GM13976 (cell line): ENCODE measurements at places on chromosomes 5 and 9.

DNA sequence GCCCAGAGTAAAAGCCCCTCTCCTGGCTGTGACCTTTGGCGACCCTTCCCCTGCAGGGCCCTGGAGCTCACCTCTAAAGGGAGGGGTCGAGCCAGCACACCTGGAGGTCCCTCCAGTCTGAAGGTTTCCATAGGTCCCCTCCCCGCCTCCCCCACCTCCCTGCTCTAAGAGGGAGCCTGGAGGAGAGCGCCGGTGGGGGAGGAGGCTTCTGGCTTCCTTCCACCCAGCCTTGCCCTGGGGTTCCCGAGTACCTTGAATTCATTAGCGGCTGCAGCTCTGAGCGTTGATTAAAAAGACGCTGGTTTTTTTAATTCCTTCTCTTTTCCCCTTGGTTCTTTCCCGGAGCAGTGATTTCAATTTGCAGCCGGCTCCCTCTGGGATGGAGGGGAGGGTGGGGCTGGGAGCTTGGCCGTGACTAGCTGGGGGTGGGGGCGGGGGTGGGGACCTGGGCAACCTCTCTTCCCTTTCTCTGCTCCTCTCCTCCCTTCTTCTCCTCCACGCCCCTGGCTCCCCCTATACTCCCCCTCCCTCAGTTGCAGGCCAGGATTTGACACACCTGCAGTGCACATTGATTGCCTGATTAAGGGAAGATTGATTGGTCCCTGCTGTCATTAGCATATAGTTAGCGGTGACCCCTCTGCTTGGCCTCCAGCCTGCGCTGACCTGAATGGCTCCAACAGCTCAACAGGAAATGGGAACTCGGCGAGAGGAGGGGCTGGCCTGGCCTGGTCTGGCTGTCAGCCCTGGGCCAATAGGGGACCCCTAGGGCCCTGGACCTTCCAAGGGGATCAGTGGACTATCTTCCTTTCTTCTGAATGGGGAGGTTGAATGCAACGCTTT, 67.5 kb upstream of the RAPGEF1 start:
- no peak for DNase-seq

GRCh38 chr5:78430866-78431265, 70.4 kb downstream of the SCAMP1 start:
- DNase-seq, result no peak

- DNase-seq, result no peak
Measured at GRCh38 chr9:131701789-131702337, 38.0 kb downstream of the RAPGEF1 start.

DNA sequence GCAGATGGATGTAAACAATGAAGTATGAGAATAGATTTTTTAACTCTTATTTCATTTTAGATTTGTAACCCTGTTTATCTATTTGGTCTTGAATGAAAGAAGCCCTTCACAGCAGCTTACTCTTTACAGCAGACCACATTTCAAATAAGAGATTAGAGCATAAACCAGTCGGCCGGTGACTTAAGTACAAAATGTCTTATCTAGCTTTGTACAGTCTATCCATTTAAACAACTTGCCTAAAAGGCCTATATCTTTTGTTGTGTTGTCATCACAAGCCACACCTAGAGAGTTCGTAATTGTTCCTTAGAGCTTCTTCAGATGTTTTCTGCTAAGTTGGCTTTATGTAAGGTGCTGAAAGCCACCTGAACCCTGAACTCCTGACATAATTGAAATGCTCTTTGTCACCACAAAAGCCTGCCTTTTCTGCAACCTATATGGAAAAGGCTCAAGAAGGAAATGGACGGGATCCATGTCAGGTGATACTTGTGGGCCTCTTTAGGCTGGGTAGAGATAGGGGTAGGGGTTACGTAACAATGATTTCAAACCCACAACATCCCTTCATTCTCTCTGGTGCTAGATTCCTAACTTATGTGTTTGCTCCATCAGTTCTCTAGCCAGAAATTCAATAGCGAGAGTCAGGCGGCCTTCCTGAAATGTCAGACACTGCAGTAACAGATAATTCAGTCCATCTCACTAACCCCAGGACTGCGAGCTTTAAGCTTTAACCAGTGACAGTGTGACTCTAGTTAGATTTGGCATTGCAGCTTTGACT, 162.5 kb downstream of the CD180 start:
- DNase-seq, result no peak

- no peak for DNase-seq
Measured at GRCh38 chr9:12920437-12920836, 145.6 kb downstream of the LURAP1L start.

DNA sequence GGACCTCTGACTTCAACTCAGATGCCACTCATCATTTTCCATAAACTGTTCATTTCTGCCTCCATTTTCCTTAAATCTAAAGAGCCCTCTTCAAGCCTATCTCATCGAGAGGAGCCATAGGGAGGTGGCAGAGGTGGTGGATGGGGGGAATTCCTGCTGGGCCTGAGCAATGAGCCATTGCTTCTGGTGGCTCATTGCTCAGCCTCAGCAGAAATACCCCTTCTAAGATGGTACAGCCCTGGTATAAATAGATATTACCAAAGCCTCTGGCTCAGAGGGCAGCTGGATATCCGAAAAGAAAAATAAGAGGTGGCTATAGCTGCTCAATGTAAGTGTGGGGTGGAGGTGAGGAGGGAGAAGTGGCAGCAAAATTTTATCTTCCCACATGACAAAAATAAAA, 313.5 kb downstream of the CAAP1 start:
- no peak for DNase-seq

DNA sequence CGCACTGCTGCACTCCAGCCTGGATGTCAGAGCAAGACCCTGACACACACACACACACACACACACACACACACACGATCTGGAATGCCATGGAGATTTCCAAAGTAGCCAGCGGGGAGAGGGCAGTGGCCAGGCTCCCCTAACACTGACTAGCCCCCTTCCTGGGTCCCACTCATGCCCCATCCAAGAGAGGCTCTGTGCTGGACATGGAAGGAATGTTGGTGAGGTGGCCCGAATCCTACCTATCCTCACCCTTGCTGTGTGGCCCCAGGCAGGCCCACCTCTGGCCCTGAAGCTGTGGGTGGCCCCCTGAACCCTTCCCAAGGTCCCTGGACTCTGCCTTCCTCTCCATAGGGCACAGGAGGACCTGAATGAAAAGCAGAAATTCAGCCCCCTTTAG, 7.3 kb downstream of the BRD3 start:
- no peak for DNase-seq

GRCh38 chr5:145863003-145863402, 9.8 kb downstream of the GRXCR2 start:
- no peak for DNase-seq

GRCh38 chr9:134152022-134152448, 12.3 kb downstream of the RNU6ATAC start:
- DNase-seq, result no peak

DNA sequence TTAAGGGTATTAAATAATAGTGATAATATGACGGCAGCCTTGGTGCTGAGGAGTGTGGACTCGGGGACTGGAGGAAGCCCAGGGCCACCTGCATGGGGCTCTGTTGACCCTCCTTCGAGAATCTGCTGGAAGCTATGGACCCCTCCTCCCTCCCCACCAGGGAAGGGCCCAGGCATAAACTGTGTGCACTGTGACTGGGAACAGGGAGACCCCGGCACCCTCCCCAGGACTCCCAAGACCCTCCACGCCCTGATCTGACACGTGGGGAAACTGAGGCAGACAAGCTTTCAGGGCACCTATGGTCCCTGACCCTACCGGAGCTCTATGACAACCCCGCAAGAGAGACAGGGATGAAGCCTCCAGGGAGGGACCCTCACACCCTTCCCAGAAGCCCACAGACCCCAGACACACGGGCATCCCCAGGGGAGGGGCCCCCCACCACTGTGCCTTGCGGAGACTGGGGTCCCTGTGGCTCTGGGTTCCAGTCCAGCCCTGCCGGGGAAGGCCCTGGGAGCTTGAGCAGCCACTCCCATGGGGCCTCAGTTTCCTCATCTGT, 6.5 kb upstream of the EGFL7 start:
- DNase-seq, result no peak

GRCh38 chr5:34626036-34626435, 30.1 kb upstream of the RAI14 start:
- no peak for DNase-seq

DNA sequence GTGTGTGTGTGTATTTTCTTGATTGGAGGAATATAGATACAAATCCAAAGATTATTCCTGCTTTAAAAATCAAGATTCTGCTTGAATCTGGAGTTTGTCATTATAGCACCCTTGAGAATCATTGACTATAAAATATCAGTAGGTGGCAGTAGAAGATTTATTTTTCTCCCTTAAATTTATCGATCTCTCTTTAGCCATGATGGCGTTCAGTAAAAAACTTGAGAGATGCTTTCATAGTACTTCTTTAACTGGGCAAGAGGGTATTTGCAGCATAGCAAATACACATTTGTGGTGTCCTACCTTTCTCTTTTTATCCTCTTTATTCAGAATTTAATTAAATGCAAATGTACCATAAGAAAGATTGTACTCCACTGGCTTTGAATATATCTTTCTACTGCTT, 307.7 kb downstream of the ADGRV1 start:
- DNase-seq, result peak; percentile 38

- no peak for DNase-seq
Measured at GRCh38 chr5:152933056-152933455, 528.0 kb upstream of the NMUR2 start.

DNA sequence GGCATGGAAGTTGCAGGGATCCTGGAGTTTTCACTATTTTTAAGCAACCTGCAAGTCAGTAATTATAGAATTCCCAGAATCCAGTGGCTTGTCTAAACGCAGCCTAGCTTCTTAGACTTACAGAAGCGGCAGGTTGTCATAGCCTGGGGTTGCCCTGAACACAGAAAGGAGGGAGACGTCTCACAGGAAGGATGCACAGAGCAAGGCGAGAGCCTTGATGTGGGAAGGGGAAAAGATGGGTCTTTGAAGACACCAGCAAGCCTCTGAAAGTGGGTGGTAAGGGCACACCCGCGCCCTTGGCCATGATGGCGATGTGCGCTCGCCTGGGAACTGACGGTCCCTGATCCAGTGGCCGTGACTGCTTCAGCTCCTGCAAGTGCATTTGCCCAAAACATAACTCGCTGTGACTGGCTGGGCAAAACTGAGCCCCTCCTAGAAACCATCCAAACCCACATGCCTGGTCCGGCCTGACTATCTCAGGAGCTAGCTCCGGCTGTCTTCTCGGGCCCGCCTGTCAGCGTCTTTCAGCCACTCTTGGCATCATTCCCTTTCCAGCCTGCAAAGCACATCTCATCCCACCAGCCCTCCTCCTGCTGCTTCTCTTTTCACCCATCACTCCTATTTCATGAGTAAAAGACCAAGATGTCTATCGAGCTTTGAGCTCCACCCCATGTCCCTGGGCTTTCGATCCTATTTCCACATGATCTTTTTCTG, 17.1 kb downstream of the FBP1 start:
- DNase-seq, result no peak

GRCh38 chr9:100933656-100934055, 94.9 kb upstream of the PLPPR1 start:
- no peak for DNase-seq

GRCh38 chr5:156174225-156174624, 152.7 kb upstream of the SGCD start:
- DNase-seq, result no peak

- DNase-seq, result no peak
Measured at GRCh38 chr5:59423021-59423420, 470.5 kb downstream of the PDE4D start.

- DNase-seq, result no peak
Measured at GRCh38 chr5:91433861-91434260, 50.7 kb upstream of the ARRDC3 start.

DNA sequence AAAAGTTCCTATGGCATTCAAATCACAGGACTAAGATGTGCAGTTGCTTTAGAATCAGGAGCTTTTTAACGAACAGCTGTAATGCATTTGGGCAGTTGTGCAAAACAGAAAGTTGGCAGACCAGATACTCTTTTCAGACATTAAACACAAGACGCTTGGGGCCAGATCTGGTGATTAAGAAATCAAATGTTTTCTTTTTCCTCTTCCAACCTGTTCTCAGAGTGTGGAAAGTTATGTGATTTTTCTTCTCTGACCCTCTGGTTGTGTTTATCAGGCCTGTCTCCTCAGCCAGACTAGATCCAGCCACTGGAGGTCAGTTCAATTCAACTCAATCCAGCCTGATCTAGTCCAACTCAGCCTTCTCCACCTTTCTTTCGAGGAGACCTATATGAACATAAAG, 298.5 kb upstream of the PCSK5 start:
- DNase-seq, result no peak
